ENCODE measurements at places on chromosomes 5 and 9. TPM values are rescaled to one million over a fixed set of nuclear protein-coding genes. Genes with fewer than 3 reads are reported as not detected.

- H3K27me3 ChIP-seq, result no peaks in the 10 kb centered on the region
- H3K4me3 ChIP-seq, result no peak overlapping the region
- DNase-seq, result no peak
- no peaks in the 10 kb centered on the region for H3K4me1 ChIP-seq
- no peak overlapping the region for H3K27ac ChIP-seq
- no peaks in the 10 kb centered on the region for H3K36me3 ChIP-seq
Measured at GRCh38 chr5:38211354-38211710, 47.0 kb upstream of the EGFLAM start.

The LCP2 gene
- 2.3 TPM for total RNA-seq

DNA sequence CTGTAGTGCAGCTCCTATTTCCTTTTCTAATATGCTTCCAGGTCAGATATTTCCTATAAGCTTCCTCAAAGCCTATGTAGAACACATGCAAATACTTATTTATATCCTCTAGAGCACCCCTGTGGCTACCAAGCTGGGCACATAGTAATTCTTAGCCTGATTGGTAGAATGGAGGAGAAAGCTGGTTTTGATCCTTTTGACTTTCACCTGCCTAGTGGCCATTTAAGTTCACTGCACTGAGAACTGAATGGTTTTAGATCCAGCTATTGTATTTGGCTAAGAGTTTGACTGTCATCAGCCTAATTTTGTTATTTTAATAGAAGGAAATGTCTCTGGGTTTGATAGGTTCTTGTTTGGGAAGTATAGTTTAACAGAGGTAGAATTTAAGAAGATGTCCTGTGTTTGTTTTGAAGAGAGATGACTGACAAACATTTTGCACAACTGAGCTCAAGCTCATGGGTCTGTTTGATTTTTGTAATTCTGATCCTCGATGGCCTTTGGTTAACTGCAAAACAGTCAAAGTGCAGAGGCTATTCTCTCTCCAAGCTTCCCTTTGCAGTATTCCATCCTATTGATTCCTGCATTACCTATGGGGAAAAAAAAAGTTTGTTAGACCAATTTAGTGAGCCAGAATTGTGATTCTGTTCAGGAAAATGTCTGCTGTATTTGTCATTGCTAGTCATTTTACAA lies 85.4 kb downstream of the KCNN2 start:
- peaks cover 6% of the 10 kb centered on the region for H3K4me1 ChIP-seq
- H3K4me3 ChIP-seq, result no peak overlapping the region
- no peak overlapping the region for H3K27ac ChIP-seq
- no peak for DNase-seq
- H3K27me3 ChIP-seq, result no peaks in the 10 kb centered on the region

GRCh38 chr9:34615132-34615531 lies 3.2 kb upstream of the RPP25L start:
- peaks cover 40% of the 10 kb centered on the region for H3K36me3 ChIP-seq
- no peak overlapping the region for H3K27ac ChIP-seq
- DNase-seq, result no peak
- H3K27me3 ChIP-seq, result no peaks in the 10 kb centered on the region
- H3K4me3 ChIP-seq, result no peak overlapping the region

DNA sequence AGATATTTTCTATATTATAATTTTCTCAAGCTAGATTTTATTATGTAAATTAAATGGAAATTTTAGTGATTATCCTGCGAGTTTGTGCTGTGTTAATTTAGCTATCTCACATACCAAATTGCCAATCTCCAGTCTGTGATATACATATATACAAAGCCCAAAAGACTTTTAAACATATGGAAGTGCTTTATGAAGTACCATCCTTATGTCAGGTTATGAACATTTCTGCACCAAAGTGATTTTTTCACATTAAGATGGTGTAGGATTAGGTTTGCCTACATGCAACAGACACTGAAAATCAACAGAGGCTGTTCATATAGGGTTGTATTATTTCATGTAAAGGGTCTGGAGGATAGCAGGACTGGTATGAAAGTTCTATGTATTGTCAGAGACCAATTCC lies 32.8 kb downstream of the CFAP95 start:
- no peaks in the 10 kb centered on the region for H3K27me3 ChIP-seq
- DNase-seq, result no peak
- no peaks in the 10 kb centered on the region for H3K4me1 ChIP-seq
- no peak overlapping the region for H3K27ac ChIP-seq

DNA sequence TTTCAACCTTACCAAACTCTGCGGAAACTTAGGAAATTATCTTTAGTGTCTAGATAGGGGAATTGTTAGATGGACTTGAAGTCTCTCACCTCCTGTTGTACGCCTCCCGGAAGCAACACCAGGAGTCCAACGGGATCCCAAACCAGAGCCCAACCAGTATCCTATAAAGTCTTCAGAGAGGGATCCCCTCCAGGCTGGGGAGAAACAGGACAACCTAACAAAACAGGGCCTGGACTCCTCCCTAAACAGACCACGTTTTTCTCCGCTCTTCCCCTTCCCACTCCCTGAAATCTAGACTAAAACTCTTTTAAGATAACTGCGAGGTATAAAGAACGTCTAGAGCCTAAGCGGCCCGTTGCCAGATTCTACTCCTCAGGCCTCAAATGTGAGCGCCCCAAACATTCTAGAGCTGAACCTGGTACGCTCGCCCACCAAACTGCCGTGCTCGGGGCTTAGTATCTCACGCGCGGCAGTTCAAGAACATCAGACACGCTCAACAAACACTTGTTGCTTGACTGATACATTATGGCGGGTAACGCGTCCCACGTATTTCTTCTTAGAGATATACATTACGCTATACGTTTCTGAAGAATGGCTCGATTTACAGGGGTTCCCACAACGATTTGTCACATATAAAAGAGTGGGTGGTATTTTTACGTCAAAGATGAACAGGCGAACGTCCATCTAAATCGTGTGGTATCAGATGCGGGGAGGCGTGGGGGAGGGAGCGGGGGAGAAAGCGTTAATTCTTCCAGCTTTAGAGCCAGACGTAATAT lies 663 bp upstream of the SMIM27 start:
- H3K27ac ChIP-seq, result peak overlapping the region; percentile 90
- H3K27me3 ChIP-seq, result no peaks in the 10 kb centered on the region
- H3K36me3 ChIP-seq, result no peaks in the 10 kb centered on the region
- H3K4me3 ChIP-seq, result peak overlapping the region; percentile 94
- peaks cover 21% of the 10 kb centered on the region for H3K4me1 ChIP-seq
- DNase-seq, result peak; percentile 29

The SPINK1 gene
- total RNA-seq, result not detected

- H3K27me3 ChIP-seq, result no peaks in the 10 kb centered on the region
- DNase-seq, result no peak
- no peaks in the 10 kb centered on the region for H3K36me3 ChIP-seq
- H3K4me1 ChIP-seq, result peaks cover 21% of the 10 kb centered on the region
Measured at GRCh38 chr5:57915536-57915935, 432.9 kb upstream of the ACTBL2 start.

GRCh38 chr9:94168203-94169000 lies 84.1 kb downstream of the PTPDC1 start:
- H3K27me3 ChIP-seq, result no peaks in the 10 kb centered on the region
- H3K4me3 ChIP-seq, result peak overlapping the region; percentile 51
- peaks cover 57% of the 10 kb centered on the region for H3K4me1 ChIP-seq
- peak overlapping the region; percentile 95 for H3K27ac ChIP-seq

The GNAQ gene
- total RNA-seq, result 25.9 TPM

The TAS2R1 gene
- not detected for total RNA-seq

- H3K27me3 ChIP-seq, result no peaks in the 10 kb centered on the region
- H3K4me3 ChIP-seq, result no peak overlapping the region
- H3K36me3 ChIP-seq, result no peaks in the 10 kb centered on the region
Measured at GRCh38 chr5:37567566-37567965, 188.4 kb downstream of the WDR70 start.

DNA sequence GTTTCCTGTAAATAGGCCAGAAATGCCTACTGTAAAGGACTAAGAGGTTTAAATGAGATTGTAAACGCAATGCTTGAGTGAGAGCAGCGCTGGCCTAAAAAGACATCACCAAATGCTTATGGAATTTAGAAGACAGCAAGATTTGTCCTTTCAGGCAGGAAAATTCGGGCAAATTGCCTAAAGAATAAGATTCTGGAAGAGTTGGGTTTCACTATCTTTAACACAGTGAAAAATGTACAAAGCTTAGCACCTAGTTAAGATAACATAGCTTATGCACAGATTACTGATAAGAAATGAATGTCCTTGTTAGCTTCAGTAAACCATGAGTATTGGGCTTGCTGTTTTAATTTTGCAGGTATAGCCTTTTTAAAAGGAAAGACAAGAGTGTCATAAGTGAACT lies 4.7 kb downstream of the FKBP15 start:
- no peak for DNase-seq
- H3K4me3 ChIP-seq, result no peak overlapping the region
- no peaks in the 10 kb centered on the region for H3K36me3 ChIP-seq
- no peaks in the 10 kb centered on the region for H3K27me3 ChIP-seq
- peaks cover 22% of the 10 kb centered on the region for H3K4me1 ChIP-seq
- H3K27ac ChIP-seq, result no peak overlapping the region

DNA sequence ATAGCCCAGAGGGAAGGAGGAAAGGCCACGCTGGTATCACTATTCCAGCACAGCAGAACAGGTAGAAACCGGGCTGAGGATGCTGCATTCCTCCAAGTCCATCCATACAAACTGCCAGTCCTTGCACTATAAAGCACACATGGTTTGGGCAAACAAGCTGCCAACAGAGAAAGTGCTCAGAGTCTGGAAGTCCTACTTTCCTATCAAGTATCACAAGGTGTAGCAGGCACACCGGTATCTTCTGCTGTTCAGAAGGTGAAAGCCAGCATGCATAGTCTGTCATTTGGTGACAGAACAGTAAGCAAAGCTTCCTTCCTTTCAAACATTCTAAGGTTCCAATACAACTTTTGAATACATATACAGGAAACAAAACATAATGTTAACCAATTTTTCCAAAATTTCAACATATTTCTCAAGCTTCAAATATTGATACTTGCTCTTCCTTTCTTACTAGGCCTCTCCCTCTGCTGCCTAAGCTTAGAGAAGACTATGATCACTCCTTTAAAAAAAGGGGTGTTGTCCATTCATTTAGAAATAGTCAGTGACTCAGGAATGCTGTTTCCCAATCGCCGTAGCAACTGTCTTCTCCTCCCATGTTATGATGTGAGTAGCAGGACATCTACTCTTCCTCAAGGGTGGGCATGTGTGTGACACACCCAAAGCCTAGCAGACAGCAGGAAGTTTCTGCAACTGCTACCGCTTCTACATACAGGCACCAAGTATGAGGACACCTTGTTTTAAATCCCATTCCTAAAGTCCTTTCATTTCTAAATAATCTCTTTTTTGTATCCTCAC lies 14.7 kb downstream of the DIAPH1 start:
- H3K27ac ChIP-seq, result peak overlapping the region; percentile 91
- DNase-seq, result peak; percentile 91
- peaks cover 97% of the 10 kb centered on the region for H3K4me1 ChIP-seq
- no peaks in the 10 kb centered on the region for H3K36me3 ChIP-seq
- no peaks in the 10 kb centered on the region for H3K27me3 ChIP-seq

- H3K27me3 ChIP-seq, result no peaks in the 10 kb centered on the region
- no peak overlapping the region for H3K27ac ChIP-seq
- peaks cover 8% of the 10 kb centered on the region for H3K4me1 ChIP-seq
- H3K36me3 ChIP-seq, result no peaks in the 10 kb centered on the region
- no peak overlapping the region for H3K4me3 ChIP-seq
- DNase-seq, result no peak
Measured at GRCh38 chr9:69319324-69320025, 5.5 kb upstream of the ENTREP1 start.

DNA sequence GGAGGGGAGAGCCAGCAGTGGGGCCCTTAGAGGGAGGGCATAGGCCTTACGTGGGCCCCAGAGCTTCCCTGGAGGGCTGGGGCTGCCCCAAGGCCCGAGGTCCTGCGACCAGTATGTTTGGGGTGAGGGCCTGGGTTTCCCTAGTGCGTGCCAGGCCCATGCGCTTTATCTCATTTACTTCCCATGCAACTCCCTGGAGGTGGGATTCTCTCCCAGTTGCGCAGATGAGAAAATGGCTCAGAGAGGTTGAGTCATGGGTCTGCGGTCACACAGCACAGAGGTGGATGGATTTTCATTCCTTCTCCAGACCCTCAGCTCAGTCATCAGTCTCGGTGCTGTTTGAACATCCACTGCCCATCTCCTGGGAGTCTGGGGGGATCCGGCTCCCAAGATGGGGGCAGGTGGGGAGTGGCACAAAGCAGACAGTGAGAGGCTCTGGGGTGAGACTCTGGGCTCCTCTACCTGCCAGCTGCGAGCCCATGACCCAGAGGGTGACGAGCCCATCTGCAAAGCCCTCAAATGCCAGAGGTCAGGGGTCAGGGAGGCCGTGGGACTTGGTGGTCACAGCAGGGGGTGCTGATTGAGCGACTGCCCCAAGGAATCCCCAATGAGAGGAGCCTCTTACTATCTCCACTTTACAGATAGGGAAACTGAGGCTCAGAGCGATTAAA lies 171.2 kb downstream of the GAPVD1 start:
- no peaks in the 10 kb centered on the region for H3K4me1 ChIP-seq
- H3K27ac ChIP-seq, result no peak overlapping the region
- H3K4me3 ChIP-seq, result no peak overlapping the region
- no peaks in the 10 kb centered on the region for H3K36me3 ChIP-seq
- no peak for DNase-seq
- no peaks in the 10 kb centered on the region for H3K27me3 ChIP-seq

- no peak for DNase-seq
- no peaks in the 10 kb centered on the region for H3K36me3 ChIP-seq
- H3K4me3 ChIP-seq, result no peak overlapping the region
Measured at GRCh38 chr5:14954616-14955343, 83.2 kb upstream of the ANKH start.

The NUTM2G gene
- total RNA-seq, result not detected

The PALM2AKAP2 gene
- 1.1 TPM for total RNA-seq

DNA sequence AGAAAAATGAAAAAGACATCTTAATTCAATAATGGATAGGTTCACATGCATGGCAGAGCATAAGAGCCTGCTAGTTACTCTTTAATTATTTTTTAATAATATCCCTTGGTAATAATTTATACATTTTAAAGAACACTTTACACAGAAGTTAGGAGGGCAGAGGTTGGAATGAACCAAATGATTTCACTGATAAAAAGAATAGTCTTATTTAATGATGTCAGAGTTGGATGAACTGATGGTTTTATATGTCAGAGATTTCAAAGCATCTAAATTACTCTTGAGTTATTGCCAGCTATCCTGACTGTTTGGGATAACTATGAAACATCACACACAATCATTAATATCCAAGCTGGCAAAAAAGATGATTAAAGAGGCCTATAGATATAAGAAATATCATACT lies 244.8 kb downstream of the CSNK1G3 start:
- H3K36me3 ChIP-seq, result no peaks in the 10 kb centered on the region
- peaks cover 15% of the 10 kb centered on the region for H3K4me1 ChIP-seq
- DNase-seq, result no peak
- no peaks in the 10 kb centered on the region for H3K27me3 ChIP-seq

The OTULINL gene
- total RNA-seq, result 1.8 TPM

Data from gastrocnemius medialis (tissue), 4 donors.